ENCODE measurements at places on chromosomes 6 and 20.
A peak's percentile ranks its signal among the peaks of the same experiment; 100 is the strongest.

GRCh38 chr6:3293271-3294155, 34.8 kb downstream of the PSMG4 start:
- DNase-seq = no peak

DNA sequence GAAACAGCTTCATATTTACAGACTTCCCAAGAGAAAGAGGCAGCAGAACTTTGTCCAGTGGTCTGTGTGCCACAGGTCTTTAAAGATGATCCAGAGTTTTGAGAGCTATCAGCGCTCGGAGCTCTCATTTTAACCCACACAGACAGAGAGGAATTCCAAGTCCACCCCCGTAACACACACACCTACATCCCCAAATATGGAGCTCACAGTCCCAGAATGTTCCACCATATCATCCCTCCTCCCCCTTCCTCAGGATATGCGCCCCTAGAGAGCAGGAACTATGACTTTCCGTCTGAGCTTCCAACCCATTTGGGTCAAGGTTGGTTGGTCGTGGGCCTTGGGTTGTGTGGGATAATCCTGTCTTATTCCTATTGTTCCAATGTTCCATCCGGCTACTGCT, at the start of gene DEFB128:
DEFB128 (minus strand) TSS at position 101 of the 400 bp plus-strand sequence; CDS start at position 13, 88 bp downstream.
- DNase-seq = no peak

- DNase-seq = peak; percentile 22
Observed at GRCh38 chr6:167898673-167899311, 72.1 kb downstream of the AFDN start.

GRCh38 chr6:107479089-107479690, 10.7 kb upstream of the SOBP start:
- no peak for DNase-seq

DNA sequence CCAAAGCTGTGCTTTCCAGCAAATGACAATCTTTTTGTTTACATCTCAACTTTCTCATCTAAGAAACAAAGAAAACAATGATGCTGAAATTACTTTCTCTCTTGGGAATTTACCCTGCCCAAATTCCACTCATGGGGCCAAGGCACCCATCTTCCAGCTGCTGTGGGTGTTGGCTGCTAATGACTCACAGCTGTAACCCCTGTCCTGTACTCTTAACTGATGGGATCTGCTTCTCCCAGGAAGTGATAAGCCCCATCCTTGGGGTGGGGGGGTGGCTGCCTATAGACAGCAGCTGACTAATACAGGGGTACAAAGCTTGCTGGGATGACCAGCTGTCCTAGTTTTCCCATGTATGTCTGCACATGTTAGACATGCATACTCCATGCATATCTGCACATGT, 938.6 kb downstream of the C6orf118 start:
- no peak for DNase-seq

GRCh38 chr6:120558294-120558693, 776.0 kb downstream of the TBC1D32 start:
- DNase-seq = no peak

DNA sequence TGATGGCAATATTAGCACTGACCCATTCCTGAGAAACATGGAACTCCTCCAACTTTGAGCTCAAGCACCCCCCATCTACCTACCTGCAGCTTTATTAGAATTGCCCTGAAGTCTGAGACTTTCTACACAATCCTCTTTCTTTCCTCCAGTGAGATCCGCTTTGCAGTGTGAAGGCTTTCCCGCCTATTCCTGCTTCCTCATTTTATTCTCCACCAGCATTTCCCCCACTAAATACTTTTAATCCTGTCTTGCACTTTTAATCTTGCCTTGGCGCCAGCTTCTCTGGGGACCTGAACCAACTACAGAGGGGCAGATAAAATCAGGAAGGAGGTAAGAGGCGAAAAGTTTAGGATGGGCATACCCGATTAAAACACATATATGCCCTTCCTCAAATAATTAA, 178.1 kb upstream of the PRDM1 start:
- no peak for DNase-seq

- DNase-seq = no peak
Observed at GRCh38 chr6:2309122-2309521, 63.7 kb upstream of the GMDS start.

GRCh38 chr6:75497994-75498393, 4.4 kb upstream of the FILIP1 start:
- no peak for DNase-seq

DNA sequence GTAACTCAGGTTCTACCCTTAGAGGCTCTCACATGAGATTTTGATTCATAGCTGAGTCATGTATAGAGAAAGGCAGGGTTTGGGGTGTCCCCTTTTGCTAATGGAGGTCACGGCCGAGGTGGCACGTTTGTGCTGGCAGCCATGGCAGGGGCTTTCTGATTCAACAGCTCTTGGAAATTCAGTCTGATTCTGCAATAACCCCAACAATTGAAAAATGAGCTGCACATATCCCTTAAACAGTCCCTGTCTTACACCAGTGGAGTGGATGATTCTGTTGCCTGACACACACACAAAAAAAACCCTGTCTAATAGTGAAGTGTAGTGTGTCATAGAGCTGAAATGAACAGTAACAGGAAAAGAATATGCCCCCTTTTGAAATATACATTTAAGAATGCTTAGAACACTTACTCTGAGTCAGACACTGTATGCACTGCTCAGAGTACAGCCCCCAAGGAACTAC, 40.4 kb upstream of the ARG1 start:
- DNase-seq = no peak

GRCh38 chr20:44768256-44768655, 22.6 kb downstream of the KCNK15 start:
- no peak for DNase-seq

- DNase-seq = no peak
Observed at GRCh38 chr6:136532030-136532429, 18.2 kb downstream of the MAP7 start.

DNA sequence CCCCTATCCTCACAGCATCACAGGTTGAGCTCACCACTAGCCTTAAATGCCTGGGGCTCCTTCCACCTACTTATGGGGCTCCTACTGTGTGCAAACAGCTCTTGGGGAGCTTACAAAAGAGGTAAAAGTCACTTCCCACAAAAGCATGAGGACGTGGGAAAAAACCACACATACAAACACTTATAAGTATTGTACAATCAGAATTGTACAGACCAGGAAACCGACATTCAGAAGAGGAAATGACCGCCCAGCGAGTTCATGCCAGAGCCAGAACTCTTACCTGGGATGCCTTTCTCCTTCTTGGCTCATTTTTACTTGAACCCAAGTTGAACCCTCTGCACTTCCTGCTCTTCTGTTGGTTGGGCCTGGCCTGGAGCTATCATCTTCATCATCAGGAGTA, 6.3 kb upstream of the PPP1R16B start:
- no peak for DNase-seq

DNA sequence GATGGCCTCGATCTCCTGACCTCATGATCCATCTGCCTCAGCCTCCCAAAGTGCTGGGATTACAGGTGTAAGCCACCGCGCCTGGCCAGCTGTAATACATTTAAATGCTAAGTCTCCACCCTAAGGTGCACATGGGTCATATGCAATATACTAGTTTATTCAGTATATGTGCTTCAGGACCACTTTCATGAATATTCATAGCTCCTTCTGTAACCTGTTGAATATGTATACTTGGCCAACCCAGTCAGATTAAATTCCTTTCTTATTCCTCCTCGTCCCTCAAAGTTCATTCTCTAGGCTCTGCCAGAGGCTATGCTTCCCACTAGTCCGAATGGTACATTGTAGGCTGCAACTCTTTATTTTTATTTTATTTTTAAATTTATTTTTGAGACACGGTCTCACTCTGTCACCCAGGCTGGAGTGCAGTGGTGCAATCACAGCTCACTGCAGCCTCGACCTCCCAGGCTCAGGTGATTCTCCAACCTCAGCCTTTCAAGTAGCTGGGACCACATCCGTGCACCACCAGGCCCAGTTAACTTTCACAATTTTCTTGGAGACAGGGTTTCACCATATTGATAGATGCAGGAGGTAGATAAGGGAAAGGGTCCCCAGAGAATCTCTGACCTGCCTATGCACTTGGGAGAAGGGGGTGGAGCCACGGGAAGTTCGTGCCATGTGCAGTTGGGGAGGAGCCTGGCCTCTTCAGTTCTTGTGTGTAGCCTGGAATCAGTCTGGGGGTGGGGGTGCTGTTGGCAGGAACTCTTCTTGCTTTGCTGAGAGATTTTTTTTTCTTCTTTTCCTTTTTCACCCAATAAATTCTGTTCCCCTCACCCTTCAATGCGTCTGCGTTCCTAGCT, 41.3 kb upstream of the DDR1 start:
- no peak for DNase-seq

DNA sequence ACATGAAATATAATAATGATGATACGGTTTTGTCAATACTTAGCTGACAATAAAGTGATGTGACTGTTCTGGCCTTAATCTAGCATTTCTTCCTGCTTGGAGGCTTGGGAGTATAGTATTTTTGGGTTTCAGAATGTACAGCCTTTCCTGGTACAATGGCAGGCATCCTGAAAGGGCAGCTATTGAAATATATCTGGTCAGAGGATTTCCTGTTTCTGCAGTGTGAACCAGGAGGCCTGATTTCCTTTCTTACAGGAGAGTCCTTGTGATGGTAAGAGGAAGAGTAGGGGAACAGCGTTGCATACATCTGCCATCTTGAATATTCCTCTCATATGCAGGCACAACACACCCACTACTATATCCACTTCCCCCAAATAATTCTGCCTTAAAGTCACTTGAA, 93.7 kb downstream of the MYO6 start:
- no peak for DNase-seq

- no peak for DNase-seq
Observed at GRCh38 chr6:149031201-149031858, 284.5 kb downstream of the UST start.

DNA sequence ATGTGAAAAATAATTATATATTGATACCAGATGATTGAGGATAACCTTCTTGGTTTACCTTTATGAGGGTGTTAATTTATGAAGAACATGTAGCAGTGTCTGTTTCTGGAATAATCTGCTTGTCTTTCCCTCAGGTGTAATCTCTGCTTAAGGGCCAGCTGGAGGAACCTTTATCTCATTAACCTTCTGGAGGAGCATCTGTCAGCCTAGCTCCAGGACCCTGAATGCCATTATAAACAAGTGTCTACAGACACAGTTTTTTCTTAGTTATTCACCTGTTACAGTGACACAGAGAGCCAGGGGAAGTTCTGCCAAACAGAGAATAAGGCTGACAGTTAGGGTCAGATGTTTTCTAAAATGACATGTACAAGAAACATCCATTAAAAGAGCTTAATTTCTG, at the start of gene IMPG1:
IMPG1 (minus strand) TSS at position 101 of the 400 bp plus-strand sequence. CDS start 174 bp downstream, outside the sequence.
- no peak for DNase-seq

GRCh38 chr20:17533396-17533795, 2.2 kb upstream of the BFSP1 start:
- peak; percentile 52 for DNase-seq

GRCh38 chr20:722822-723644, 45.3 kb downstream of the SLC52A3 start:
- no peak for DNase-seq

DNA sequence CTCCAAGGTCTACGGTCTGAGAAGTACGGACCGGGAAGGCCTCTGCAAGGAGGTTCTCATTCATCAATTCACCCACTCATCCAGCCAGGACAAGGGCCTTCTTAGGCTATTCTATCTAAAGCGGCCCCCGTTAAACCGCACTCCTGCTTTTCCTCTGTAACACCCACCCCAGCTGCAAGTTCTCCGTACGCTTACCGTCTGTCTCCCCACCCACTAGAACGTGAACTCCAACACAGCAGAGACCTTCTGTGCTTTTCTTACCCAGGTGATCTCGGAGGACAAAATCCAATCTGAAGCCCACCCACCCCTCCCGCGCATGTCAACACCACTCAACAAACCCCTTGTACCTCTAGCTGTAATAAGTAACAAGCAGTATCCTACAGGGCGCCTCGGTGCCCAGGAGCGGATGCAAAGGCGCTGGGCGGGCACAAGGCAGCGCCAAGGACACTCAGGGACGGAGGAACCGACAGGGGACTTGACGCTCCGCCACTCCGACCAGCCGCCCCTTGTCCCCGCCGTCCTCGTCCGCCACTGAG, 351 bp downstream of the AURKA start:
- peak; percentile 41 for DNase-seq
